ENCODE measurements at places on chromosomes 5 and 9.

- DNase-seq = no peak
Measured at GRCh38 chr9:127707766-127708165, 978 bp downstream of the CFAP157 start.

- no peak for DNase-seq
Measured at GRCh38 chr9:96040591-96041461, 165.3 kb downstream of the ERCC6L2 start.

GRCh38 chr5:17315710-17316221 lies 98.3 kb downstream of the BASP1 start:
- DNase-seq = peak; percentile 83

GRCh38 chr9:92432350-92432749 lies 8.1 kb upstream of the OMD start:
- no peak for DNase-seq

DNA sequence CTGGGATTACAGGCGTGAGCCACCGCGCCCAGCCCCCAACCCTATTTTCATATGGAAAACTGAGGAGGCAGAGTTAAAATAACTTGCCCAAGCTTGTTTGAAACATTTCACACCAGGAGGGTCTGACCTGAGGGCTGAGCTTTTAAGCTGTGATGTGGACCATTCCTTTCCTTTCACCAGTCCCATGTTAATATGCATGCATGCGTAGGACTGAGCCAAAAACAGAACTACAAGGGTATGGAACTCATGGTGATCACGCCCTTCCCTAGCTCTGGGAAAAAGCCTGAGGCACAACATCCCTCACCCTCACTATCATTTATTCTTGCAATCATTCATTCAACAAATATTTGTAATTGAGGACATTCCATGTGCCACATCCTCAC lies 87.4 kb upstream of the FAM169A start:
- DNase-seq = no peak

GRCh38 chr5:88304356-88304755 lies 35.7 kb upstream of the TMEM161B start:
- DNase-seq = no peak

Measured in fibroblast of skin of right quadriceps (primary cell).